ENCODE measurements at places on chromosomes 16 and 17. TPM values are rescaled to one million over a fixed set of nuclear protein-coding genes. Genes with fewer than 3 reads are reported as not detected.

- no peak for DNase-seq
Measured at GRCh38 chr17:6505425-6506142, 50.8 kb downstream of the PITPNM3 start.

DNA sequence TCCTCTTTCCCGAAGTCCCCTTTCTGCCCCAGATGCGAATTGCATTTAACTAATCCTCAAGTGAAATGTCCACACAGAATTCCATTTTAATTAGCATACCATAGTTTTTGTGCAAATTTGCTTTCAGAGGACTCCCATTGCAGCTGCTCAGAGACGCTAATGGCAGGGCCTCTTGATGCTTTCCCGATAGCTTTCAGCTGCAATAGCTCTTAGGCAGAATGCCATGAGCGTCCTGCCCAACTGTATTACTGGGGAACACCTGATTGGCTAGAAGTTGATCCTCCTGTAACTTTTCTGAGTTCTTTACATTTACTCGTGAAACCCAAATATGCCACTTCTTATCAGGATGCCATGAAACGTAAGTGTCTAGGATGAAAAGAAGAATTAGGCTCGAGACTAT lies 203.0 kb downstream of the UTP18 start:
- no peak for DNase-seq

DNA sequence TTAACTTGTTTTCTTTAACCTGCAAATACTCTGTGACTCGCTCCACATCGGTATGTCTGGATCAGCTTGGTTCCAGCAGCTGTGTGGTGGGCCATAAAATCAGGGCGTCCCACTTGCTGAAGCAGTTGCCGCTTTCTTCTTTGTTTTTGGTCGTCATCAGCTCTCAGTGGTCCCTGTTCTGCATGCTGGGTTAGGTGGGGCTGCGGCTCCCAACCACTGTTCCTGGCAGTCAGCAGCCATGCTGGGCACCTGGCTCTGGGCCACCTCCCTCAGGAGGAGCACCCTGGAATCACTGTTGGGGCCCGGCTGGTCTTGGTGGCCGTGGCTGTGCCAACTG lies 23.0 kb downstream of the MGRN1 start:
- no peak for DNase-seq

DNA sequence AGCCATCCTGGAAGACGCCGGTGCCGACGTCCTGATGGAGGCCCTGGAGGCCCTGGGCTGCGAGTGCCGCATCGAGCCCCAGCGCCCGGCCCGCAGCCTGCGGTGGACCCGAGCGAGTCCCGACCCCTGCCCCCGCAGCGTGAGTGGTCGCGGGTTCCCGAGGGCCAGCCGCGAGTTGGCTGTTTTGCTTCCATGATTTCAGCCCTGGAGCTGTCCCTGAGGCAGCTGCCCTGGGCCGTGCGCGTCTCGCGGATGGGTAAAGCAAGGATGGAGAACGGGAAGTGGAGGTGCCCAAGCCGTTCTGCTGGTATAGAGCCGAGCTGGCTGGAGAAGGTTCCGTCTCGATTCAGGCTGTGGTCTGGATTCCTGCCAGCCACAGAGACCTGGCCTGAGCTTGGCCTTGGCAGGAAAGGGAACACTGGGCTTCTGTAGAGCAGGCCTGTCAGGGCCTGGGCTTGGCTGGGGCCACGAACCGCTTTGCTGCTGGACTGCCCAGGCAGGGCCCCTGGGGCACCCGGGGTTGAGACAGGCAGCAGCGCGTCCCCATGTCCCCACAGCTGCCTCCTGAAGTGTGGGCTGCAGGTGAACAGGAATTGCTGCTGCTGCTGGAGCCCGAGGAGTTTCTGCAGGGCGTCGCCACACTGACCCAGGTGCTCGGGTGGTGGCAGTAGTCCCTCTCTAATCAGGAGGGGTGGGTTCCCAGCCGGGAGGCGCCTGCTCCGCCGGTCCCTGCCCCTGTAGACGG lies 941 bp upstream of the MRPS34 start:
- DNase-seq = no peak

DNA sequence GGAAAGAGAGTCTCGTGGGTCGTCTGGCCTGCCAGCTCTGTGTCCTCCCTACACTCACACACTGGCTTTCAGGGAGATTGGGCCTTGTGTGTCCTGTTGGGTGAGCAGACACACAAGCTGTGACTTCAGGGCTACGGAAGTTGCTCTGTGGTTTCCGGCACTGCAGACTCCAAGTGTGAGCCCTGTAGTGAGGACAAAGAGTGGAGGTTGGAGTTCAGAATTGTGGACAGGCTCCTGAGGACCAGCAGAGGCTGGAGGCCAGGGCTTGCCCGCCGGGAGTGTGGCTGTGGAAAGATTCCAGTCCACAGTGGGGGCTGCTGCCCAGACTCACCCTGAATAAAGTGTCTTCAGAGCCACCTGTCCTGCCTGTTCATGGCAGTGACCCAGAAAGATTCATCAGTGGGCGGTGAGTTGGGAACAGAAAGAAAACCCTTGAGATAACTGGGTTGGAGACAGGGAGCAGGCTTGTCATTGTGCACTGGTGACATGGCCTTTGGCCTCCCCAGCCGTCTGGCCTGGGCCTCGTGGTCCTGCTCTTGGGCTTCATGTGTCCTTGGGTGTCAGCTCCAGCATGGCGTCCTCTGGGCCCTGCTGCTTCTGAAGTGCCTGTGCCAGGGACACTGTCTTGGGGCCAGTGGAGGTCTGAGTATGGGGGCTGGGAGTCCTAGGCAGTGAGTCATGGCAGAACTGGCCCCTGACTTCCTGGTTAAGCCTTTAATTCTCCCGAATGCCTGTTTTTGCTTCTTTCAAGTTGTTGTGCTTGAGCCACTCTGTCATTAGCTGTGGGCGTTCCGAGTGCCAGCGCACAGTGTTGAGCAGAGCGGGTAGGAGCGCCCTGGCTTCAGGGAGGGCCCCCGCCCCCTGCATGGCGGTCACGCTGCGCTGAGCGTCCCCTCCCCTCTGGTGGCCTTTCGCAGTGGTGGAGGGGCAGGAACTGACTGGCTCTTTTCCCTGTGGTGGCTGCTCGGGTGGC lies 19.9 kb upstream of the ZNF750 start:
- DNase-seq = no peak

DNA sequence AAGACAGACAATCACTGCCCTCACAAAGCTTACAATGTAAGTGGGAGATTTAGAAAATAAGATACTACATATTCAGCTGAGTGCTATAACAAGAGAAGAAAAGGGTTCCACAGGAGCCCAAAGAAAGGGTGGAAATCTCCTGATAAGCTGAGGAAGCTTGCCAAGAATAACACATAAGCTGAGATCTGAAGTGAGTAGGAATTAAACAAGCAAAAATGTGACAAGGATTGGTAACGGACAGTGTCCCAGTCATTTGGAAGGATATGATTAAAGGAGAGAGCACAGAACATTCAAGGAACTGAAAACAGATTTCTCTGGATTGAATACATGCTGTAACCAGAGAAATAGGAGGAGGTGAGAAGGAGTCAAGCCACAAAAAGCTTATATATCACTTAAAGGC lies 13.0 kb downstream of the CDYL2 start:
- no peak for DNase-seq

- DNase-seq = no peak
Measured at GRCh38 chr17:73644145-73645049, at the start of gene SDK2. Gene SDK2 (minus strand): TSS chr17:73644445. CDS start chr17:73644088, 357 bp downstream.

Gene SEC14L5
- 0.75 TPM for polyA plus RNA-seq

DNA sequence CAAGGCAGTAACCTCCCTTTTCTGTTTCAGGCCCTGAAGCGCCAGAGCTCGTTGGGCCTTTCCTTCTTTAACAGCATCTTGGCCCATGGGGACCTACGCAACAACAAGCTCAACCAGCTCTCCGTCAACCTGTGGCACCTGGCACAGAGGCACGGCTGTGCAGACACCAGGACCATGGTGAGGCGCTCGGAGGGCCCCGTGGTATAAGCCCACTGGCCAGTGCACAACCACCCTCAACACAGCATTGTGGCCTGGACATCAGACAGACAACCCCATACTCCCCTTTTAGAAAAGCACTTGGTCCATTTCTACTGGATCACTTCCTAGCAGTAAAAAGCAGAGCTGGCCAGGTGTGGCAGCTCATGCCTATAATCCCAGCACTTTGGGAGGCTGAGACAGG lies 18.6 kb downstream of the KNOP1 start:
- no peak for DNase-seq

- DNase-seq = no peak
Measured at GRCh38 chr16:62036101-62036801, at the start of gene CDH8. Gene CDH8 (minus strand): TSS chr16:62036438. CDS start chr16:62021403, 15,035 bp downstream.

Gene HBA2
- 3,429 TPM for polyA plus RNA-seq

DNA sequence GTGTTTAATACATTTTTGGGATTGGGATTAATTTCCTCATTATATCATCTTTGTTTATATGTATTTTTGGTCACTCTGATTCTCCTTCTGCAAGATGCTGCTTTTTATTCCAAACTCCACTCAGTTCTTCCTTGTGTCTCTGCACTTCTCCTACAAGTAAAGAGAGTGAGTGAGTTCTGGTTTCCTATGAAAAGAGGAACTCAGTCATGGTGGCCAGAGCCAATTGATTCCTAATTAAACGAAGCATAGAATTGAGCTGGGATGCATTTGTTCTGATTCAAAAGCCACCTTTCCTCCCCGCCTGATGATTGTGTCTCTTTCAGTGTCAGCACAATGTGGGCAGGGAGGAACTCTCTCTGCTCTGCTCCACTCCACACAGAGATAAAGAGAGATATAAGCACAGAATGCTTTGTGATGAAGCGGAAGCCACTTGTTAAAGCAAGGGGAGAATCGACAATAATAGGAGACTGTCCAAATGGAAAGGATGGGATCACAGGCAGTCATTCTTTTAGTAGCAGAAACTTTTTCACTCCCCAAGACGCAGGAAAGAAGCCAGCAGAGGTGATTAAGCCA lies 121.3 kb upstream of the GOT2 start:
- no peak for DNase-seq

GRCh38 chr17:62179525-62180161 lies 114.6 kb upstream of the MED13 start:
- DNase-seq = no peak

DNA sequence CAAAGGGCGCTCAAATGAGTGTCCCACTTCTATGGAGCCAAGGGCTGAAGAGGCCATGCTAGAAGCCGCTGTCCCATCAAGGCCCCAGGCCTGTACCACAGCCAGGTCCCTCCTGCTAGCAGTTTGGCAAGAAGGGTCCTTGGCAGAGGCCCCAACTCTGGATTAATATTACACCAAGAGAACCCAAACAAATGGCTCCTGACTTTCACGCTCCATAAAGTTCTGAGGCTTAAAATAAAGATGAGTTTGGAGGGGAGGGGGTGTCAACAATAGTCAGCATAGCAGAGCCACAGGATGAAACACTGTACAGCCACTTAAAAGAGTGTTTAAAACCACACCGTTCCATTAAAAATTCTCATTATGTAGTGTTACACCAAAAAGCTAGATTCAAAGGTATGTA lies 30.5 kb downstream of the CUEDC1 start:
- no peak for DNase-seq

DNA sequence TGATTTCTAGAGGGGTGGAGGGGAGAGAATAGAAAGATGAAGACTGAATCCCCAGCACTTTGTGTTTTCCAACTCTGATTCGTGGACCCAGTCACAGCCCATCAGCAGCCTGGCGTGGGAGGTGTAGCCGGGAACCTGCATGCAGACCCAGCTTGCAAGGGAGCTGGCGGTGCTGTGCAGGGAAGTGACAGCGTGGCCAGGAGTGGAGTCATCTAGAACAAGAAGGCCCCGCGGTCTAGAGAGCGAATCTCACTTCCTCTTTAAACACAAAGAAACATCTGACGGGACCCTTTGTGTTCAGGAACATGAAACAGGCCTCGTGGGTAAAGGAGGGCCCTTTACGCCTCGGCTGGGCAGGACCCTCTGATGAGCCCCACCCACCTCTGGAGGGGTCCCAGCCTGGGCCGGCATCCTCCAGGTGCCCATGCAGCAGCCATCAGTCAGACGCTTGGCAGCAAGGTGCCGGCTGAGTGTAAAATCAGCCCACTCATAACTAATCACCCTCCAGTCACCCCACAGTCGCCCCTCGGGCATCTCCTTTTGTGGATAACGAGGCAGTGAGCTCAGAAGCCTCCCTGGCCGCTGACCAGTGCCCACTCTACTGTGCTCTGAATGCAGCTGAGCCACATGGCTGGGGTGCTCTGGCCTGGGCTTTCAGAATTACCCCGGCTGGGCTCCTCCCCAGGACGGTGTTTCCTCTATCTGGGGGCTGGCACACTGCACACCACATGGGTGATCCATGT lies 4.4 kb downstream of the SNAI3 start:
- no peak for DNase-seq

DNA sequence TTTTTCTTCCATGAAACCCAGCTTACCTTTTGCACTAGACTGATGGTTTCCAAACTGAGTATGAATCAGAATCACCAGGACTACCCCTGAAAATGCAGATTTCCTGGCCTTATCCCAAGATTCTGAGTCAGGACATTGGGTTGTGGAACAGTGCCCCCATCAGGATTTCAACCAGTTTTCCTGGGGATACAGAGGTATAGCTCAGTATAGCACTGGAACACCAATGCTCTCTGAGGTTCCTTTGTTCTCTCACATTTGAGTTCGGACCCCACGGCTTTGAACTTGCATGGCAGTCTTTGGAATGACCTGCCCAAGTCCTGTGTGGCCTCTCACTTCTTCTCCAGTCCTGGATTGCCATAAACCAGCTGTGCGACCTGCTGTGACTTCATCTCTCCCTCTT lies 12.8 kb upstream of the CCL8 start:
- no peak for DNase-seq

Gene NRN1L
- polyA plus RNA-seq = 1.1 TPM

DNA sequence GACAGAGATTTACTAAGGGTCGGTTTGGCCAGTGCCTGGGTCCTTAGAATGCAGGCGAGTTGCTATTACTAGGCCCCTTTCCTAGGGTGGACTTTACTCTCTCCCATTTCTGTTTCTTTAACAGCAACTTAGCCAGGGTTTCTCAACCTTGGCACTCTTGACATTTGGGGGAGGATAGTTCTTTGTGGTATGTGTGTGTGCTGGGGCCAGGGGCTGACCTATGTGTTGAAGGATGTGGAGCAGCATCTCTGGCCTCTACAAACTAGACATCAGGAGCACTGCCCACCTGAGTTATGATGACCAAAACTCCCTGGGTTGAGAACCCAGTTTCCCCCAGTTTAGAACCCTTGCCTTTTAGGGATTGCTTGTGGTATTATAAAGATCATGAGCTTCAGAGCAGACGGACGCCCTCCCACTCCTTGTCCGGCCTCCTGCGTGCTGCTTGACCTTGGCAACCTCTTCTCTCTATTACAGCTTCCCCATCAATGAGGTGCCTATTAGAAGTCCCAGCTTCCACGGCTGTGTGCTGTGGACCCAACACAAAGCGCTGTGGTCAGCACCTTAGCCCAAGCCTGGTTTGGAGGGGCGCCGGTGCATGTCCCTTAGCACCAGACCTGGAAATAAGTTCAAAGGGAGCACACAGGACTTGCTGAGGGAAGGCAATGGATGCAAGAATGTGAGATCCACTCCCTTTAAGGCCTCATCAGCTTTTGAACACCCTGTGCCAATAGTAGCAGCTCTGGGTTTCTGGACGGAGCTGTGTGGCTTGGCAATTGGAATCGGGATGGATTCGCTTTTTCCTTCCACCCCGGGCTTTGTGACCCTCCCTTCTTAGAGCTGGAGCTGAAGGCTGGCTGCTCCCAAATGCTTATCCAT lies 239.2 kb upstream of the MAF start:
- DNase-seq = no peak

All from forelimb muscle (tissue), 1 donor.